Fibroblast of lung (primary cell): ENCODE measurements at places on chromosomes 2 and 18. TPM values are rescaled to one million over a fixed set of nuclear protein-coding genes. Genes with fewer than 3 reads are reported as not detected.

DNA sequence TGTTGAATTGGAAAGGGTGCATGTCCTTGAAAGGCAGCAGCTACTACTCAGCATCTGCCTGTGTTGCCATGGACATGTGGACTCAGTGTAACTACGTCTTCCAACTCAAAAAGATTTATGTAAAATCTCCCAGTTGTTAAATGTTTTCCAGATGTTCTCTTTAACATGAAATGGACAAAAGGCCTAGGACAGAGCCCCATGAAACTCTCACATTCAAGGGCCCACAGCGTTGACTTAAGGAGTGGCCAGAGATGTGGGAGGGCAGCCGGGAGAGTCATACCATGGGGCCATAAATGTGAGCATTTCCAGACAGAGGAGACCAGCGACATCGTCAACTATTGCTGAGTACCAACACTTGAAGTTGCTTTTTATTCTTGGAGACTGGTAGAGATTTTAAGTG is 9.9 kb downstream of the SLC3A1 start:
- no peak for DNase-seq

Gene PROM2
- total RNA-seq: 0.26 and 0.33 TPM in 2 replicates

DNA sequence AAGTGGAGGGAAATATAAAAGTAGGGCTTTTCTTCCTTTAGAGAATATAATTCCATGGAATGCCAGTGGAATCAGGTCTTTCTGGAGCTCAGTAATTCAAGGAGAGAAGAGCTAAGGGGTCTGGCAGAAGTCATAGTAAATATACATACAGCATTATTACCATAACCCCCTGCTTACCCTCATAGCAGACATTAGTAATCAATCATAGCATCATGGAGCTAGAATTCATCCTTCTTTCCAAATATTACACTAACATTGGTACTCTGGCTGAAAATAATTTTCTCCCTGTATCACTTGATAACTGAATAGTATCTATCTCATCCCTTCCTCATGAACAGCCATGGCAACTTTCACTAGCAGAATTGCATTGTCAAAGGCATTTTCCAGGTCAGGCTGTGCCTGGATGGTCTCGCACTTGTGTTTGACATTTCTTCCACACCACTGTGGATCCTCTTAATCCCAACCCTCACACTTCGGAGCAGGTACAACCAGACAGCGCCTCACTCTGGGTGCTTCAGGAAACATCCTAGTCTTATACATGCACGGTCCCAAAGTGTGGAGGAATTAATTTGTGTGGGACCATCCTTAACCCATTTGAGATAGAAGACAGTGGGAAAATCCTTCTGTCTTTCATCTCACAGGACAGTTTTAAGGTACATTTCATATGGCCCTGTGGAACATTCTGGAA is 84.2 kb upstream of the SEC11C start:
- DNase-seq: peak; percentile 8

GRCh38 chr2:37775908-37776250 is 104.4 kb upstream of the CDC42EP3 start:
- DNase-seq: peak; percentile 67
